ENCODE measurements at places on chromosomes 2 and 18.

DNA sequence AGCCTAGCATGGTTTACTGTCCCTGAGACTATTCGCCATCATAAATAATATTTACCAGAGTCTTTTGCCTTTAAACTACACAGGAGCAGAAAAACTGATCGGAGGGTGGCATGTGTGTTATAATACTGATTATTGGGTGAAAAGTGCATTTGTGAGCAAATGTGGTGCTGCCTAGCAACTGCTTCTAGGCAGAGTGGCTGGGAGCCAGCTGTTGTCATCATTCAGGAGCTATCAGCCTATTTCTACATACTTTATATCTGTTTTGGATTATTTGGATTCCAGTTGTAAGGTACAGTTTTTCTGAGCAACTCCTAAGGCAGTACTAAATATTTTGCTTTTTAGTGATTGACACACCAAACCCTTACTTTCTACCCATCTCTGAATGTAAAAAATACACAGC, 75.0 kb upstream of the MSTN start:
- no peak for DNase-seq

- DNase-seq = no peak
Observed at GRCh38 chr2:196041786-196042185, 26.9 kb downstream of the DNAH7 start.

DNA sequence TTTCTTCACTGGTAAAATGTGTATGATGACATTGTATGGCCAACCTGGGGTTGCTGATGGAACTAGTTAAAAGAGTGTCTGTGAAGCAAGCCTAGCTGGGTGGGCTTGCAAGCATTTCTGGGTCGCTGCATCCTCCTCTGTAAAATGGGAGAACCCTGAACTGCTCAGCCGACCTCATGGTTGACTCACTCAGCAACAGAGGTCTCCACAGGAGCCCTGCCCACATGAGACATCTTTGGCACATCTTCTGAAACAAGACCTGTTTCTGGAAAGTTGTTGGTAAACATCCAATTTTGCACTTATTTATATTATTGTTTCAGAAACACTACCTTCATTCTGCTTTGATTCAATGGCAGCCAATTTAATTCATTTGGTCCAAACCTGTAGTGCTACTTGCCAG, 52.6 kb downstream of the BCL11A start:
- DNase-seq = no peak

DNA sequence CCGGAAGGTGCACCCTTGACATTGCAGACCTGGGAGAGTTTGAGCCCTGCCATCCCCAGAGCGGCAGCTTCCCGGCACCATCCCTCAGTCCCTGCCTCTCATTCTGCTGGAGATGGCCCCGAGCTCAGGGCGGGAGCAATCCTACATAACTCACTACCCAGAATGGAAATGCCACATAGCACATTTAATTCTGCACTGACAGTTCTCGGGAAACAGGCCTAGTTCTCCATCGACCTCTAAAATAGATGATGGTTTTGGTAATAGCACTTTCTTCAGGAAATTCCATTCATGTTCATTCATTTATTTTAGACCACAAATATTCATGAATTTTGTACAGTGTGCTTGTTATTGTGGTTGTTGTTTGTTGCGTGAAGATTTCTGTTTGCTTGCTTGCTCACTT, 92.9 kb upstream of the SLC14A2 start:
- no peak for DNase-seq

- DNase-seq = no peak
Observed at GRCh38 chr2:8089596-8089995, 592.3 kb upstream of the ID2 start.

DNA sequence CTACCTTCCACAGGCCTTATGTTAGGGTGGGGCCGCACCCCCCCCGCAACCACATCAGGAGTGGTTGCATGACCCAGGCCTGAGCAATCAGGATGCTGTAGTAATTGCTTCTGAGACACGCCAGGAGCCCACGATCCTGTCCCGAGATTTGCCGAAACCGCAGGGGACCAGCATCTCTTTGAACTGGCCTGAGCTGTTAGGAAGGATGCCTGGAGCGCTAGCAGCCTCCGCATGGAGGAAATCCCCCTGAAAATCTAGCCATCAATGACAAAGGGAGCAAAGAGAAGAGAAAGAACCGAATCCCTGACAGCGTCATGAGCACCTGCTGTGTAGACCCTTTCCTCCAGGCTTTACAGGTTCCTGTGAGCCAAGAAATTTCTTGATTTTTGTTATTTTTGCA, 8.7 kb upstream of the TEX44 start:
- no peak for DNase-seq

GRCh38 chr2:160157861-160158829, 41.9 kb downstream of the ITGB6 start:
- DNase-seq = no peak
